ENCODE measurements at places on chromosomes 3 and 15.
A peak's percentile ranks its signal among the peaks of the same experiment; 100 is the strongest.

- H3K27ac ChIP-seq, result no peak overlapping the region
- no peaks in the 10 kb centered on the region for H3K27me3 ChIP-seq
- H3K36me3 ChIP-seq, result no peaks in the 10 kb centered on the region
- H3K4me3 ChIP-seq, result no peak overlapping the region
Observed at GRCh38 chr15:73781038-73781925, 28.1 kb upstream of the INSYN1 start.

- peaks cover 17% of the 10 kb centered on the region for H3K36me3 ChIP-seq
- no peak overlapping the region for H3K4me3 ChIP-seq
- peak overlapping the region; percentile 56 for H3K27ac ChIP-seq
- DNase-seq, result no peak
- H3K27me3 ChIP-seq, result no peaks in the 10 kb centered on the region
Observed at GRCh38 chr3:107600780-107601179, 78.0 kb downstream of the BBX start.

DNA sequence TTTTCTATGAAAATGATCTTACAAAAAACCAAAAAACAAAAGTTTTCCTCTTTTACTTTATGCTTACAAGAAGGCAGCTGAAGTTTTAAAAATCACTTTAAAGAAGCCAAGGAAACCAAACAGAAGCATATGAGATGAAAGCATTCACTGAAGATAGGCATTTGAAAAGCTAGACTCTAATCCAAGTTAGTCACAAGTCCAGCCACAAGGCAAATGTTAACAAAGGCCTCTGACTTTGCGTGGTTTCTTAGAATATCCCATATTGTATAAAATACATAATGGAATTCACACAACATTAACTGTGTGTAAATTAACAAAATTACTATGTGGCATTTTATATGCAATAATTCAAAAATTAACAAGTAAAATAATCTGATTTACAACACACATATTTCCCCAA lies 17.7 kb downstream of the MRPL3 start:
- H3K4me3 ChIP-seq, result no peak overlapping the region
- no peak overlapping the region for H3K27ac ChIP-seq
- H3K4me1 ChIP-seq, result no peaks in the 10 kb centered on the region
- H3K36me3 ChIP-seq, result peaks cover 27% of the 10 kb centered on the region
- no peaks in the 10 kb centered on the region for H3K27me3 ChIP-seq
- DNase-seq, result no peak

- no peak for DNase-seq
- no peaks in the 10 kb centered on the region for H3K4me1 ChIP-seq
- H3K27ac ChIP-seq, result no peak overlapping the region
- no peak overlapping the region for H3K4me3 ChIP-seq
Observed at GRCh38 chr3:132164469-132165092, 129.8 kb upstream of the CPNE4 start.

- H3K27me3 ChIP-seq, result peaks cover 24% of the 10 kb centered on the region
- H3K36me3 ChIP-seq, result no peaks in the 10 kb centered on the region
- DNase-seq, result peak; percentile 53
- no peak overlapping the region for H3K27ac ChIP-seq
- peaks cover 40% of the 10 kb centered on the region for H3K4me1 ChIP-seq
- peak overlapping the region; percentile 70 for H3K4me3 ChIP-seq
Observed at GRCh38 chr15:91853948-91854638, 585 bp downstream of the SLCO3A1 start.

GRCh38 chr3:46105306-46105919 lies 78.1 kb upstream of the XCR1 start:
- H3K4me1 ChIP-seq, result no peaks in the 10 kb centered on the region
- H3K36me3 ChIP-seq, result no peaks in the 10 kb centered on the region
- no peak overlapping the region for H3K4me3 ChIP-seq
- DNase-seq, result no peak

Measured in WTC11 (cell line).